NB4 (cell line): ENCODE measurements at places on chromosomes 16 and 17.

DNA sequence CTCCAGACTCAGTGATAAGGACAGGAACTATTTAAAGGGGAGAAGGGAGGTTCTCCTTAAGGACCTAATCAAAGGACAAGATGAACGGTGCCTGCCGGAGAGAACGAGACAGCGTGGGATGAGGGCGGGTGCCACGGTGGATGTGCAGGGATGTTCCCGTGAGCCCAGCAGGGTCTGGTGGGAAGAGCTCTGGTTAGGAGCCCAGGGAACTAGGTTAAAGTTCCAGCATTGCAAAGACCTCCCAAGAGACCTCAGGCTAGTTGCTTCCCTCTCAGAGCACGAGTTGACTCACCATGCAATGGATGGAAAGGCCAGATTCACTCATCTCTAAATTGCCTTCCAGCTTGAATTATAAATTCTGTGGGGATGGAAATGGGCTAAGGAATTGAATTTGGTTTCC lies 14.7 kb downstream of the CCR7 start:
- DNase-seq: peak; percentile 56

- DNase-seq: no peak
Observed at GRCh38 chr17:35127751-35128514, 6.5 kb downstream of the FNDC8 start.

DNA sequence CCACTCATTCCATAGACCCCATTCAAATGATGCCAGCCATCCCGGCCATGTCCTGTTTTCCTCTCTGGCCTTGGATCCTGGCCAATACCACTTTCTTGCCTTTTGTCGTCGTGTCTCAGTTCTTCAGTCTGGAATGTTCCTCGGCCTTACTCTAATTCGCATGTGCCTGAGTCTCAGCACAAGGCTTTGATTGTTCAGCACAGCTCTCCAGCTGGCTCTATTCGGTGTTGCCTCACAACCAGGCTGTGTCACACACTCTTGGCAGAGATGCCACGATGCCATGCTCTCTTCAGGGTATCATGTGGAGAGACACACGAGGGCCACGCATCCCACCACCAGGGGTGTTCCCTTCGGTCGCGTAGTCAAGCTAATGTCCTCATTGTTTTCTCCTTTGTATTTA lies 1.8 kb upstream of the VPS4A start:
- no peak for DNase-seq

- no peak for DNase-seq
Observed at GRCh38 chr17:72189768-72190593, 69.2 kb downstream of the SOX9 start.

- no peak for DNase-seq
Observed at GRCh38 chr16:73093146-73094144, 45.5 kb upstream of the ZFHX3 start.

GRCh38 chr17:50871898-50872297 lies 5.7 kb upstream of the TOB1 start:
- DNase-seq: no peak

- DNase-seq: no peak
Observed at GRCh38 chr17:15404106-15405057, 63.0 kb upstream of the TEKT3 start.
